ENCODE measurements at places on chromosomes 2 and 18.

DNA sequence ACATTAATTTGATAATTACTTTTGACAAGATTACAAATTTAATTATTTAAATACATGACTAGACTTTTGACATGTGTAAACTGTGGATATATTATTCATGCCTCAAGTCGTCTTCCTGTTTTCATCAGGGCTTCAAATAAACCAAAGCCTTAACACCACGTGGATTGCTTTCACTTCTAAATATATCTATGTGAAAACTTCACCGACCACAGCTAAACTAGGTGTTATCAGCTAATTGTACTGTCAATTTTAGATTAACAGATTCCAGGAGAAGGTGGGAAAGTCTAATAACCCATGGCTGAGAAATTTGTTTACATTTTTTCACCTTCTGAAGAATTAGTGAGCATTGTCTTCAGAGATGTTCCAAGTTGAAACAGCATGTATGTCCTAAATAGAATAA, 494.7 kb upstream of the FAM98A start:
- DNase-seq: no peak

DNA sequence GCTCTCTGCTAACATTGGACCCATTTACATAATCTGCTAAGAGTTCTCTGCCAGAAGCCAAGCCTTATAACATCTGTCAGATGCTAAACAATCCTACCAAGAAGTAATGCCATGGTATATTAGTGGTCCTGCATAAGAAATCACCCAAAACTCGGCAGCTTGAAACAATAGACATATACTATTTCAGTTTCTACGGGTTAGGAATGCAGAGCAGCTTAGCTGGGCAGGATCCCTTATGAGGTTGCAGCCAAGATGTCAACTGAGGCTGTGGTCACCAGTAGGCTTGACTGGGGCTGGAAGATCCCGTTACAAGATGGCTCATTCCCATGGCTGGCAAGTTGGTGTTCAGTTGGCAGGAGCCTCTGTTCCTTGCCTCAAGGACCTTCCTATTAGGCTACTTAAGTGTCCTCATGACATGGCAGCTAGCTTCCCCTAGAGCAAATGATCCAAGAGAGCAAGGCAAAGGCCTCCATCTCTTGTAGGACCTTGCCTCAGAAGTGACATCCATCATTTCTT, 25.1 kb upstream of the SOS1 start:
- no peak for DNase-seq

DNA sequence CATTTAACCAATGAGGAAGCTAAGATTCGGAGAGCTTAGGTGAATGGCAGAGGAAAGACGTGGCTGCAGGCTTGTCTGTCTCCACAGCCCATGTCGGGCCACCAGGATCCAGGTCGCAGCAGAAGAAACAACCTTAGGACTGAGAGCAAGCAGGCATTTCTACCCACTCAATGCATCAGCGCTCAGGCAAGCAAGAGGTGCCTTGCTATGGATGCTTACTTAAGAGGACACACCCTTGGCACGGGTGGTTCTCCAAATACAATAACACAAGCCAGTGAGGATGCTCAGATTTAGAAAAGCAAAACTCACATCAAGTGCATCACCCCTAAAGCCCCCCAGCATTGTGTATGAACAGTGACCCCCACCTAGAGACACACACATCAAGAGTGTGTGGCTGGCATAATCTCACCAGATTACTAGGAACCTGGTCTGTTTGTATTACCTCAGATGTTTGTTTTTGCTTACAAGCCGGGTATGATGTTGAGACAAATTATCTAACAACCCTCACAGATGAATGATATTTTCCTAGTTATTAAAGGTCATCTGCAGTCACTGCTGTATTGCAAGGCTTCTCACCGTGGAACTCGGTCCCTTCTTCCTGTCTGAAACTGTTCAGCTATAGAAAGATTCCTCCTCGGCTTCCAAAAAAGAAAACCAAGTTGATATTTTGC, 34.2 kb upstream of the NPAS2 start:
- DNase-seq: no peak

DNA sequence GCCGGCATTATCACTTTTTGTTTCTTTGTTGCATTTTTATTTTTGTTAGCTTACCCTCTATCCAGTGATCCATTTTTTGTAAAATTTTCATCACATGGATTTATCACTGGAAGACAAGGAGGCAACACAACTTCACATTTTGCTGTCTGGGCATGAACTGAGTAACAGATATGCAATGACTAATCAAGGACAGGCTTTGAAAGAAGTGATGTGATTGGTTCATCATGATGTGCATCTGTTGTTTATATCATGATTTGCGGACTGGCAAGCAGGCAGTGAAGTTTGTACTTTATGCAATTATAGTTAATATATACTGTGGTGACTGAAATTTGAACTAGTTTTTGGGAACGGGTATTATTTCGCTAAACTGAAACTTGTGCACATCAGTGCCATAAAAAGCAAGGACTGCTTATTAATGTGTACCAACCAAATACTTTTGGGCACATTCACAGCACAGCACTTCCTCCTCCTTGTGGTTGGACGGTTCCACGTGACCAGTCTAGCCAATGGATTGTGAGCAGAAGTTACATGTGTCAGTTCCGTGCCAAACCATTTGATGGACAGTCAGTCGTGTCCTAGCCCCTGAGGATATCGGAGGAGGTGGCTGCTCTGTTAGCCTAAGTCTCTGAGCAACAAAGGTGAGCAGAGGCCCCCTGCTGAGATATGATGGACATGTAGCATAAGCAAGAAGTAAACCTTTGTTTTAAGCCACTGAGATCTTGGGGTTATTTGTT, 201.4 kb upstream of the SIX2 start:
- no peak for DNase-seq

GRCh38 chr2:235607546-235608199, 113.8 kb downstream of the AGAP1 start:
- no peak for DNase-seq

DNA sequence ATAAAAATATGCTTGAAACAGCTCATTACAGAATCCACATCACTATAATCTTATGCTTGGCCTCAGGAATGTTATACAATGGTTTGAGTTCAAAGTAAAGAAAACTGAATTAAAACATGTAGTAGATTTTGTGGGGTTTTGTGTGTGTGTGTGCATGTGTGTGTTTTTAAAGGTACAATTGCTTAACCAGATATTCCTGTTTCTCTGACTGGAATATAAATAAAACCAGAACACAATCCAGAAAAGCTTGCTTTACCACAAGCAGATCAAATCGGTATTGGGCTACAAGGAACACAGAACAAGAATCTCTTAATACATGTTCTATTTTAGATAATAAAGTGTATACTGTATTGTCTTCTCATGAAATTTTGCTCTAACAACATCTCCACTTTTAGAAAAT, 110.0 kb downstream of the TMEM247 start:
- no peak for DNase-seq

DNA sequence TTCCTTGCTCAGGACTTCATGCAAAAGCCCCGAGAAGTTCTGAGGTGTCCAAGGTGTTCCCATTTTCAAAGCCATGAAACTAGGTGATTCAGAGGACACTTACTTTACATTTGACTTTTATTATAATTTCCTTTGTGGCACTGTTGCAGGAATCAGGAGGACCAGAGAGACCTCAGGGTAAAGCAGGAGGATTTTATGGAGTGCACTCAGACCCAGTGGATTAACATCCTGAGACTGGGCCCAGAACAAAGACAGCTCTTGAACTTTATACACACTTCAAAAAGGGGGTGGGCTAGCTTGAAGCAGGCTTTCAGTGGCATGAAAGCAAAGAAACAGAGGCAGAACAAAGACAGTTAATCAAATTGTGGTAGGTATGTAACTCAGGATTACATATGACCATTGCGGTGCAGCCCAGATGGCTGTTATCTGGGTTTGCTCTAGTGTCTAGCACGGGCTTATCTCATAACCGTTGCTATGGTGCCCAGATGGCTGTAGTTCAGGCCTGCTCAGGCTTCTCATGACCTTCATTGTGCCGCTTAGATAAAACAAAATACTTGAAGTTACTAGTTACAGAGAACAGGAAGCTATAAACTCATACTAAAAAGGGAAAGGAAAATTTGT, 39.4 kb downstream of the TMEM182 start:
- no peak for DNase-seq

DNA sequence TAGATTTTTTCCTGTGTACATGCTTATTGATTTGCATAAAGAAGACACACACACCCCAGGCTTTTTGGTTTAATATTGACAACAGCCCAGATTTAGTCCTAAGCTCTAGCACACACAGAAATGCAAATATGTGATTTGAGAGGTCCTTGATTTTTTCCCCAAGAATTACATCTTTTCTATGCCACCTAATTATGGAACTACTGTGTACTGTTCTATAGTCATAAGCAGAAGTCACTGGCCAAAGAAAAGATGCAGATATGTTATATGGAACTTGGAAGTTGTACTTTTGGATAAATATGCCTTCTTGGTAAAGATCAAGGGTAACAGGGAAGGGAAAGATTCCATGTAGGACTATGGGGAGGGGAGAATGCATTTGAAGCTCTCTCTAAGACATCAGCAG, 105.6 kb downstream of the SETBP1 start:
- DNase-seq: no peak

DNA sequence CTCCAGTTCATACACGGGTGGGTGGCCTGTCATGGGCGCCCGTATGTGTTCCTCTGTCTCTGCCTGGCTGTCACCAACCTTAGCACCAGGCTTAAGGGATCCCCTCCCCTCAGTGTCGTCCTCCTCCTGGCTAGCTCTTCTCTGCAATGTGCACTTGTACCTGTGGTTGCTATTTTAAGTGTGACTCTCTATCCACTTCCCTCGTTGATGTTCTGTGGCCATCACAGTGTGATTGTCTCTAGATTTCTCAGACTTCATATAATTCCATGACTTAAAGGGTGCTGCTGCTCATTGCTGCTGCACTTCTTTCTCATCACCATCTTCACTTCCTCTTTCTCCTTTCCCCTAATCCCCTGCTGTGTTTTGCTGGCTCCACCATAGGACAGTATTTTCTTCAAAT, 143.4 kb downstream of the EML6 start:
- no peak for DNase-seq

GRCh38 chr18:62767836-62768557, 52.7 kb downstream of the PHLPP1 start:
- DNase-seq: no peak

GRCh38 chr2:142993771-142994170, 116.3 kb downstream of the KYNU start:
- DNase-seq: no peak

DNA sequence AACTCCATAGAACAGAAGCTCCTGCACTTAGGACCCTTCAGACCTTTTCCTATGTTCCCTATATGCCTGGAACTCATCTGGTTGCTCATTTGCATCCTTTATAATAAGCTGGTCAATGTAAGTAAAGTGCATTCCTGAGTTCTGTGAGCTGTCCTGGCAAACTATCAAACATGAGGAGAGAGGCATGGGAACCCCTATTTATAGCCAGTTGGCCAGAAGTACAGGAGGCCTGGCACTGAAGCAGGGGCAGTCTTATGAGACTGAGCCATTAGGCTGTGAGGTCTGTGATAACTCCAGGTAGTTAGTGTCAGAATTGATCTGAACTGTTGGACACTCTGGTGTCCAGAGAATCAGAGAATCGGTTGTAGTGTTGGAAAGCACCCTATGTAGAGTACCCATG, 88.4 kb downstream of the EHD3 start:
- no peak for DNase-seq

- DNase-seq: no peak
Measured at GRCh38 chr18:68234131-68234530, 480.8 kb downstream of the TMX3 start.

DNA sequence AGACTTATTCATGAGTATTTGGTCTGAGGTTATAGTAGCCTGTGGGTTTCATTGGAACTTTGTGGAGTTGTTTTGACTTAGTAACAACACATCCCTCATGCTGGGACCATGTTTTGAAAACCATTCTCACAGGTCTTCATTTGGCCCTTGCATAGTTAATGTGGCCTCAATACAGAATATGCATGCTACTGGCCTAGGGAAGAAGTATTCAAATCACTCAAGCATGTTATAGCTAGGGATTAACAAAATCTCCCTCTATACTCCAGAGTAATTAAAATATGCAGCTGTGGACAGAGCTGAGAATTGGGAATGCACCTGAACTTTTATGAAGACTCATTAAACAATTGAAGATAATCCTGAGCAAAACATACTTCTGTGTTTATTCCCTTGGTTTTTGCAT, 325.5 kb upstream of the CHAC2 start:
- no peak for DNase-seq

- DNase-seq: no peak
Measured at GRCh38 chr2:112960230-112960825, 17.5 kb upstream of the IL36G start.

- peak; percentile 41 for DNase-seq
Measured at GRCh38 chr18:46481048-46481846, 175.8 kb downstream of the LOXHD1 start.

DNA sequence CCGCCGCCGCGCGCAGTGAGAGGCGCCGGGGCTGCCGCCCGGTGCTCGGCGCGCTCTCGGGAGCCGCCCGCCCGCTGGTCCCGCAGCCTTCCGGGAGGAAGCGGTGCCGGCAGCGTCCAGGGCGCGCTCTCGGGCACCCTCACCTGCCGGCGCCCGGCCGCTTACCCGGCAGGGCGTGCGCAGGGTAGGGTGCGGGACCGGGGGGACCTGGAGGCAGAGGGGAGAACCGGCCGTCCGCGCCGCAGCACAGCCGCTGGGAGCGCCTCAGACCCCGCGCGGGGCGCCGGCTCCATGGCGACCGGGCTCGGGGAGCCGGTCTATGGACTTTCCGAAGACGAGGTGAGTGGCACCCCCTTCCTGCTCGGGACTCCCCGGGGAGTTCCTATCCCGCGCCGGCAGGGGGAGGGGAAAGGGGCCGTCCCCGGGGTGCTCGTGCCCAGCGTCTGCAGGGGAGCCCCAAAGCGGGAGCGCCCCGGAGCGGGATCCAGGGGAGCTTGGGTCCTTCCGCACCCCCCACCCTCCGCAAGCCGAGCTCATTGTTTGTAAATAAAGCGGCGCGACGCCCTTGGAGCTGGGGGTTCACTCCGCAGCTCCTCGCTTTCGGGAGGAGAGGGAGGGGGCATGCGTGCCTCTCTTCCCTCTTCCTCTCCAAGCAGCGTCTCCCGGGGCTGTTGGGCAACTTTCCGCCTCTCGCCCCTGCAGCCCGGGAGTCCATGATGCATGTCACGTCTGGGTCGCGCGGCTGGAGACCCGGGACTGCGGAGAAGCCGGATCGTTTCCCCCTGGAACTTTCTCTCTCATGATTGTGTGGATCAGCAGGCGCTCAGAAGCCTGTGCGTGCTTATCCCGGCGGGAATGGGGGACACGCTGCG, 580 bp downstream of the NEDD4L start:
- DNase-seq: peak; percentile 24

- no peak for DNase-seq
Measured at GRCh38 chr18:79781331-79781941, 16.3 kb upstream of the KCNG2 start.

- no peak for DNase-seq
Measured at GRCh38 chr2:20242727-20243377, 17.9 kb upstream of the SDC1 start.

DNA sequence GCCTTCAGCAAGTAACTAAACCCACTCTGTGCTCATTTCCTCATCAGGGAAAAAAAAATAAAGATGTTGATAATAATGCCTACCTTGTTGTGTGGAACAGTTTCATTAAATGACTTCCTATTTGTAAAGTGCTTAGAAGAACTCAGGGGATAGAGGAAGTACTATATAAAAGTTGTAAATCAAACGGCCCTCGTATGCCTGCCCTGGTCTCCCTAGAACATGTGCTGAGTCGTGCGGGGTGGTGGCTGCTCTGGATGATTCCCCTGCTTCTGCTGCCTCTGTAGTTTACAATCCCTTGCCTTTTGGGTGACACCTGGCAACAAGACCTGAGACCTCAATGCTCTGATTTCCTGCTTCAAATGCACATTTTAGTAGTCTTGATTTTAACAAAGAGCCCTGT, 170.0 kb downstream of the CERS6 start:
- no peak for DNase-seq

GRCh38 chr18:10973567-10974203, 175.7 kb downstream of the PIEZO2 start:
- no peak for DNase-seq

- no peak for DNase-seq
Measured at GRCh38 chr18:74290021-74290420, 1.7 kb downstream of the CYB5A start.
